ENCODE measurements at places on chromosomes 5 and 9. TPM values are rescaled to one million over a fixed set of nuclear protein-coding genes. Genes with fewer than 3 reads are reported as not detected.

DNA sequence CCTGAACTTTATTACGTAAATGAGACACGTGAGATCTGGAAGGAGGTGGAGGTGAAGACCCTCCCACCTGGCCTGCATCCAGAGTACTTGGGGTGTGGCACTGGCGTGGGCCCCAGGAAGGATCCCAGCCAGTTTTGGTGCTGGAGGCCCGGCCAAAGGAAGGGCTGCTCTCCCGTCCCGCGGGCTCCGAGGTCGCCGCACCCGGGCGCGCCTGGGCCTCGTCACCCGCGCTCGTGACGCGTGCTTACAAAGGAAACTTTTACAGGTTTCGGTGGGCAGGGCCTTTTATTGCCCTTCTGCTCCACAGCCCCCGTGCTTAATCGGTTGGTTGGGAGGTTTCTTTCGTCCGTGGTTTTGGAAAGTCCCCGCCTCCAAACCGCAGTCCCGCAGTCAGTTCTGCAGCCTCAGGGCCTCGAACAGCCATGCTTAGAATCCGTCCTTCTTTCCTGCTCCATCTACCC, 29.2 kb downstream of the CDKN2A start:
- DNase-seq = no peak

DNA sequence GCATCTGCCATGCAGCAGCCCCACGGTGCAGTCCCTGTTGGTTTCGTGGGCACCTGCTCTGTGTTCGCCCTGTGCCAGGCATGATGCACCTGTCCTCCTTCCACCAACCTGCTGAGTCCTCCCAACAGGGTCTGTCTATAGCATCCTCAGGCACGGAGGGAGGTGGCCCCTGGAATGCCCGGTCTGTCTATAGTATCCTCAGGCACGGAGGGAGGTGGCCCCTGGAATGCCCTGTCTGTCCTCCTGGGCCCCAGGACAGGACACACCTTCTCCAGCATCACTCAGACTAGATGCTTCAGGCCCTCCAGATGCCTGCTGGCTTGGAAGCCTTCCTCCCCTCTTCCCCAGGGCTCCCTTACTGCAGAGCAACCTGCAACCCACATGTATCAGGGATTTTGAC, 9.9 kb upstream of the PHYHD1 start:
- no peak for DNase-seq

DNA sequence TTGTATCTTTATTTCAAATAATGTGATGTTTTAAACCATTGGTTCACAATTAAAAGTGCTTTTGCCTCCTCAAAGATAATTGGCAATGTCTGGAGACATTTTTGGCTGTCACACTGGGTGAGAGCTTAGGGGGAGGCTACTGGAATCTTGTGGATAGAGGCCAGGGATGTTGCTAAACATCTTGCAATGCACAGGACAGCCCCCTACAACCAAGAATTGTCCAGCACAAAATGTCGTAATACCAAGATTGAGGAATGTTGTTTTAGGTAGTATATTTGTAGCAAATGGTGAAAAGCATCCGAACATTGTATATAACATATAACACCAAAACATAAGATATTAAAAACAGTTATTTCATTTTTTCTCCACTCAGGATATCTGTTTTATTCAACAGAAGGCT, 99.8 kb downstream of the SLC44A1 start:
- DNase-seq = no peak

GRCh38 chr5:132243366-132243977, 14.0 kb upstream of the PDLIM4 start:
- DNase-seq = no peak

DNA sequence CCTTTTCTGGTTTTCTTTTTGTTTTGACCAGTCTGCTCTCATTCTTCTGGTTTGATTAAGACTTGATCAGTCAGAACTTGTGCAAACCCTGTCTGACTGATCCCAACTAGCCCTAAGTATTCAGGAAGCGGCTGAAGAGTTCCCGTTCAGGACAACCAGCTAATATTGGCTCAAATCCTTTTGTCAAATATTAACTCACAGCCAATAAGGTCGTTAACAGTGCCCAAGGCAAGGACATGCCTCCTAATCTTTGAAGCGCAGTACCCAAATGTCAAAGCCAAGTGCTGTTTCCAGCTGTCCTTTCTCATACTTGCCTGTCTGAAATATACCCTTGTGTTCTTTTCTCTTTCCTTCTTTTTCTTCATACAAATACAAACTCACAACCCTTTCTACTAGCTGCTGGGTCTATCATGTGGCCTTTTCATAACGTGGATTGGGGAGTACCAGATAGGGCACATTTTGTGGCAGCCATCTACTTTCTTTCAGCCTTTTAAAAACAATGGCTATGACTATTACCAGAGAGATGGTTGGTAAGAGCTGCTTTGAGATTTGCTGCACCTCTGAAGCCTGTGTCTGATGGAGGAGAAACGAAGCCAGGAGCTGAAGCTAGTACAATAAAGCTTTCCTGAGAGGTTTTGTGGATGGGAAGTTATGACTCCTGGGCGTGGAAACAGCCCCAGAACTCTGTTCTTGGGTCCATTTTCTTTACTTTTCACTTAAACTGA, 266.4 kb upstream of the ZNF608 start:
- peak; percentile 62 for DNase-seq

DNA sequence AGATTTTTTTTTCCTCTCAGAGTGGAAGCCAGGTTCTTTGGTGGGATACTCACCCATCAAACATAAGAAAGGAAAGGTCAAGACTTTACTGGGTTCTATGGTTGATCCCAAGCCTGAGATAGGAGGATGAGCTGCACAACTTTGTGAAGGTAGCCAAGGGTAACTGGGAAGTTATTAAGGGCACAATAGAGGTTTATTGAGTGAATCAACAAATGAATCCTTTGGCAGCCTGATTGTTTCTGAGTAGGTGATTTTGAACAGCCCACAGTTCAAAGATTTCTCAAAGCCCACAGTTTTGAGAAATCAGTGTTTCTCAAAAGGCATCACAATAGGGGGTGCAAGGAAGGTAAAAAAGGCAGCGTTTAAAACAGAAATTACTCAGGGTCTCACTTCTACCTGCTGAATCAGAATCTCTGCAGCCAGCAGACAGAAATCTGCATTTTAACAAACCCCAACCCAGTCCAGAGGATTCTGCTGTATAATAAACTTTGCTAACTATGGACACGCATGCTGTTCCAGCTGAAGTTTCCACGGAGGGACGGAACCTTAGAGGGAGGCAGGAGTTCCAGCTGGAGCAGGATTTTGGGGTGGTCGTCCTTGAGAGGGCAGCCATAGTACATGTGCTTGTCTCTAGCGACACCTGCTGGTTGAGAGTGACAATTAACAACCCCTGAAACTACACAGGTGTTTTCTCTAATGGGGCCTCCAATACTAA, 32.7 kb upstream of the FSD1L start:
- DNase-seq = peak; percentile 77

GRCh38 chr9:99178912-99179872, 42.5 kb downstream of the ALG2 start:
- no peak for DNase-seq

GRCh38 chr5:167050568-167051401, 1240.7 kb upstream of the WWC1 start:
- peak; percentile 14 for DNase-seq

DNA sequence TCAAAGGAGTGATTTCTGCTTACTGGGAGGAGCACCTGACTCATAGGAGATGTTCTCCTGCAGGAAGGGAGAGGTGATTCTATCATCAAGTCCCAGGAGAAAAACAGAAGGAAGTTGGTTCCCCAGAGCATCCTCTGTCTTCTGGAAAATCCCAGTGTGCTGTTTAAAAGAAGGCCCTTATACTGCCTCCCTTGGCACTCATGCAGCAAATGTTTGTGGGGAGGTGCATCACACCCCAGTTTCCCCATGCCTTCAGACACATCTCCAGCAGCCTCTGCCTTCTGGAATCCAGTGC, 63.1 kb downstream of the PPARGC1B start:
- no peak for DNase-seq

Gene ABLIM3
- total RNA-seq = 13.6 TPM

GRCh38 chr5:142095651-142096330, 12.8 kb upstream of the NDFIP1 start:
- DNase-seq = peak; percentile 56

- DNase-seq = no peak
These were observed 360.6 kb upstream of the PRR16 start for GRCh38 chr5:120103495-120103894.

- DNase-seq = no peak
These were observed 160.2 kb downstream of the MACROH2A1 start for GRCh38 chr5:135238622-135239452.

Gene PDCD1LG2
- total RNA-seq = not detected
